ENCODE measurements at places on chromosomes 4 and X. TPM values are rescaled to one million over a fixed set of nuclear protein-coding genes. Genes with fewer than 3 reads are reported as not detected.

DNA sequence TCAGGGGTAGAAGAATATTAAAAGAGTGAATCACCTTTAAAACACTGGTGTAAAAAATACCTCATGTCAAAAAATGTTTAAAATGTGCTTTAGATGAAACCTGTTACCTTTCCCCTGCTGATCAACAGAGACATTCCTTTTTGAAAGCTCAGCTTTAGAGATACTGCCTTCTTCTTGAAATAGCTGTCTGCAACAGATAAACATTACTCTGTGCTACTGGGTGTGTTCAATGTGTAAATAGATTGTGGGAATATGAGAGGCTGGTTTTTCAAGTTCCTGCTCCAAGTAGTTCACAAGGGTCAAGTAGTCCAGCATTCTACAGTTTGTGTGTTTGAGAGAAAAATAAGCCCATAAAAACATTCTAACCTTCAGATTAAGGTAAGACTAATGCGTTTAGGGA lies at the start of gene SYTL5:
TSS of gene SYTL5 (plus strand) at position 263 of the 400 bp plus-strand sequence. CDS start 27,337 bp downstream, outside the sequence.
- peaks cover 4% of the 10 kb centered on the region for H3K27me3 ChIP-seq
- H3K36me3 ChIP-seq = no peaks in the 10 kb centered on the region

- H3K4me3 ChIP-seq = no peak overlapping the region
- H3K27me3 ChIP-seq = no peaks in the 10 kb centered on the region
- no peaks in the 10 kb centered on the region for H3K4me1 ChIP-seq
- DNase-seq = no peak
- H3K27ac ChIP-seq = no peak overlapping the region
Observed at GRCh38 chr4:181508601-181509000, 734.6 kb upstream of the TENM3 start.

GRCh38 chr4:16438986-16439385 lies 212.7 kb upstream of the TAPT1 start:
- no peak overlapping the region for H3K4me3 ChIP-seq
- H3K36me3 ChIP-seq = no peaks in the 10 kb centered on the region
- no peak overlapping the region for H3K27ac ChIP-seq
- H3K27me3 ChIP-seq = no peaks in the 10 kb centered on the region

DNA sequence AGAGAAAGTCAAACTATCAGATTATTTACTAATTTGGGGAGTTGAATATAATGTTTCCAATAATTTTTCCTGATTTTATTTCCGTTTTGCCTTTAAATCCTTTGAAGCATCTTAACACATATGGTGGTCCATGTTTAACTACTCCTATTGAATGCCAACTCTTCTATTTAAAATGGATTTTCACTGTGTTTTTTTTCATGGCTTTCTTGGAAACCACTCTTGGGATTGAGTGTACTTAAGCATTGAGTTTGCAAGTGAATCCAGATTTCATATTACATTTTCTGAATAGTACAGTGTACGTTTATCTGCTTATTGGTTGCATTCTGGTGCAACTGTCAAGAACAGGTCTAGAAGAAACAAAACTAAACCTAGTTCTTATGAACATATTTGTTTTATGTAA lies 45.6 kb downstream of the RAPGEF2 start:
- no peak overlapping the region for H3K4me3 ChIP-seq
- H3K27ac ChIP-seq = no peak overlapping the region
- no peak for DNase-seq
- no peaks in the 10 kb centered on the region for H3K27me3 ChIP-seq
- H3K4me1 ChIP-seq = no peaks in the 10 kb centered on the region
- H3K36me3 ChIP-seq = no peaks in the 10 kb centered on the region

The FDCSP gene
- total RNA-seq = not detected

The GRIA2 gene
- total RNA-seq = not detected

The NMU gene
- not detected for total RNA-seq
